ENCODE measurements at places on chromosomes 1 and 21.

GRCh38 chr1:158666037-158666436, 20.5 kb downstream of the SPTA1 start:
- DNase-seq = no peak

DNA sequence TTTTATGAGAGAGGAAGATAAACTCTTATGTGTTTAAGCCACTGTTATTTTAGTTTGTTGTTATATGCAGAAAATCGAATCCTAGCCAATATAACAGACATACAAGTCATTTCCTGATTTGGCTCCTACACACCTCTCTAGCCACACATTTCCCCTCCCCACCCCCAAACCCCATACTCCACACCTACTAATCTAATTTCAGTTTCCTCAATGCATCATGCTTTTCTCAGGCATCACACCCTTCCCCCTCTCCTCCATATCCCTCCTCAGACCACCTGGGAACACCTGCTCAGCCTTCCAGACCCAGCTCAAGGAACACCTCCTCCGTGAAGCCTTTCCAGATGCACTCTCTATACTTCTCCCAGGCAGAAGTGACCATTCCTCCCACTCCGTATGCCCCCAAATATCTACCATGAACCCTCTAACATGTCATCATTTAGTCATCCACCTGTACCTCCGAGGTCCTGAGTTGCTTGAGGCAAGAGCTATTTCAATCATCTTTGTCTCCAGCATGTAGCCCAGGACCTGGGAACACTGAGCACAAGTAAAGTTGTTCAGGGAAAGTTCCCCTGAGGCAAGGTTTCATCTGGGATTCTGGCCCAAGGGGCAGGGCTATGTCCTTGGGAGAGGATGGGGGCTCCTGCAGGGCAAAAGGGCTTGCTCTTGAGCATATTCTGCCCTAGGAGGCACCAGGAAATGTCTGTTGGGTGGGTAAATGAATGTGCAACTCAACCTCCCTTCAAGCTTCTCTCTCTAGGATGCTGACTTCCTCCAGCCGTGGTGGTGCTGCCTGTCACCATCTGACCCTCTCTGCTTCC, 126.8 kb downstream of the HIVEP3 start:
- DNase-seq = no peak

GRCh38 chr1:35726450-35727433, 8.1 kb upstream of the C1orf216 start:
- DNase-seq = peak; percentile 11

GRCh38 chr1:97999320-97999719, 78.5 kb upstream of the DPYD start:
- DNase-seq = no peak

- DNase-seq = no peak
Measured at GRCh38 chr1:180484490-180484889, 17.9 kb downstream of the ACBD6 start.

- no peak for DNase-seq
Measured at GRCh38 chr1:113935970-113936369, 6.8 kb downstream of the HIPK1 start.

DNA sequence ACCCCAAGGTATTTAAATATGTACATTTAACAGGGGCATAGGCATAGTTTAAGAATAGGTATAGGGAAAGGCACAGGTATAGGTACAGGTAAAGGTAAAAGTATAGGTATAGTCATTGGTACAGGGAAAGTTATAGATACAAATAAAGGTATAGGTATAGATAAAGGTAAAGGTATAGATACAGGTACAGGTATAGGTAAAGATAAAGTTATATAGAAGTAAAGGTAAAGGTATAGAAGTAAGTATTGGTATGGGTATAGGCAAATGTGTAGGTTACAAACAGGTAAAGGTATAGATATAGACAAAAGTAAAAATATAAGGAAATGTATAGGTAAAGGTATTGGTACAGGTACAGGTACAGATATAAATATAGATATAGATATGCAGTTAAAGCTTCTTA, 137.2 kb downstream of the PCNX2 start:
- no peak for DNase-seq

- no peak for DNase-seq
Measured at GRCh38 chr1:68107771-68108170, 57.3 kb upstream of the DIRAS3 start.

- no peak for DNase-seq
Measured at GRCh38 chr1:218317061-218317460, 28.1 kb upstream of the TGFB2 start.

- DNase-seq = no peak
Measured at GRCh38 chr1:216758161-216758560, 34.9 kb upstream of the ESRRG start.

GRCh38 chr1:3524556-3525203, 70.2 kb downstream of the ARHGEF16 start:
- no peak for DNase-seq

GRCh38 chr1:55089683-55090082, 50.3 kb downstream of the PCSK9 start:
- DNase-seq = no peak
